ENCODE measurements at places on chromosomes 6 and 20. TPM values are rescaled to one million over a fixed set of nuclear protein-coding genes. Genes with fewer than 3 reads are reported as not detected.

- no peak for DNase-seq
Observed at GRCh38 chr6:111238464-111239119, 151.3 kb downstream of the SLC16A10 start.

DNA sequence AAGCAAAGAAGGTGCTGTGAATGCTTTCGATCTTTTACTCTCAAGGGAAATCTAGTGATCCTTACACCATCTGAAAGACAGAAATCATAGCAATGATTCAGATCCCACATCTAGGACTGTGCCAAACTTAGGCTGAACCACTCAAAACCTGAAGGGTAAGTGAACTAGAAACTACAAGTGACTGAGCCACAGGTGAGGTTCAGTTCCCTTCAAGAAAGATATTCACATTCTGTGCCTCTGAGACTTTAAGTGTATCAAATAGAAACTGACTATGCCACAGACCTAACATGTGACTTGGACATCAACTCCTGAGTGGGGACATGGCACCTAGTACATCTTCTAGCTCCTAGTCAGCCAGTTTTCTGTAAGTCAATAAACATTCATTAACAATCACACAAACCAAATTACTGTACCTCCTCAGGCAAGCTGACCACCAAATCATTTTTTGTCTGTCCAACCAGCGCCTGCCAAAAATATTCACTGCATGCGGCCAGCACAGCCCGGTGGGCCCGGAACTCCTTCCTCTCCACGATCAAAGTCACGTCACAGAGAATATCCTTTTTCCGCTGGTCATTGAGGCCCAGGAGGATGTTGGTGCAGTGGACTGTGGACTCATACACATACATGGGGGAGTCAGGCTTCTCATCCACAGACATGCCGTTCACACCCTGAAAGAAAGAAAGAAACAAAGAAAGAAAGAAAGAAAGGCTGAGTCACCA is 114.1 kb downstream of the GJA10 start:
- DNase-seq = no peak

DNA sequence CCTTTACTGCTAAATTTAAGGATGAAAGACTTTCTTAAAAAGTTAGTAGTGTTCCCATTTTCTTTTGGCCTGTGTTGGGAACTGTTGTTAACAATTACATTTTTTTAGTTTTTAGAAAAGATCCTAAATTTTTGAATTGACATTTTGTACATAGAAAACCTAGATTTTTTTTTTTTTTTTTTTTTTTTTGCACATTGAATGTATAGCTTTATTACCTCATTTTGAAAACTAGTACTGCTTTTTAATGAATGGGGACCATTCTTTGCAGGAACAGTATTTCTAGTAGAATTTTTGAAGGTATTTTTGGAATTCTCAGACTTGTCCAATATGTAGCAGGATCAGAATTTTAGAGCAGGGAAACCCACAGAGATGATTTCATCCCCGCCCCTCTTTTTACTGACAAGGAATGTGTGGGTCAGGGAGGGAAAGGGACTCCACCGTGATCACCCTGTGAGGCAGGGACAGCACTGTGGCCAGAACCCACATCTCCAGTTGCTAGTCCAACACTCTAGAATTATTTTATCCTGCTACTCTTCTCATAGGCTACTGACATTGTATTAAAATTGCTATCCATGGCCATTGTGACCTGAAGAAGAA is 154.4 kb upstream of the SUPT3H start:
- DNase-seq = no peak

DNA sequence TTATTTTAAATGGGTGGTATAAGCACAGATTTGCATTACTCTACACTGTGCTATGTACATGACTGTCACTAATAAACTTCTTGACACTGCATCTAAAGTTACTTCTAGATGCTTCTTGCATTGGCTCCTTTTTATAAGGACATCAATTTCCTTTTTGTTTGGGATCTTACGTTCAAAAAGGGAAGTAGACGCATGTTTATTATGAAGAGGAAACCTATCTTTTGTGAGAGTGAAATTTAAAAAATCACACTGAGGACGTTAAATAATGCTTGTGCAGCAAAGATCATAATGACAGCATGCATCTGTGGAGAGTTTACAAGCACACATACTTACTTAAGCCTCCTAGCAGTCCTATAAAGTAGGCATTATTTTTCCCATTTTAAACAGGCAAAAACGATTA is 479.5 kb downstream of the CD83 start:
- DNase-seq = no peak

DNA sequence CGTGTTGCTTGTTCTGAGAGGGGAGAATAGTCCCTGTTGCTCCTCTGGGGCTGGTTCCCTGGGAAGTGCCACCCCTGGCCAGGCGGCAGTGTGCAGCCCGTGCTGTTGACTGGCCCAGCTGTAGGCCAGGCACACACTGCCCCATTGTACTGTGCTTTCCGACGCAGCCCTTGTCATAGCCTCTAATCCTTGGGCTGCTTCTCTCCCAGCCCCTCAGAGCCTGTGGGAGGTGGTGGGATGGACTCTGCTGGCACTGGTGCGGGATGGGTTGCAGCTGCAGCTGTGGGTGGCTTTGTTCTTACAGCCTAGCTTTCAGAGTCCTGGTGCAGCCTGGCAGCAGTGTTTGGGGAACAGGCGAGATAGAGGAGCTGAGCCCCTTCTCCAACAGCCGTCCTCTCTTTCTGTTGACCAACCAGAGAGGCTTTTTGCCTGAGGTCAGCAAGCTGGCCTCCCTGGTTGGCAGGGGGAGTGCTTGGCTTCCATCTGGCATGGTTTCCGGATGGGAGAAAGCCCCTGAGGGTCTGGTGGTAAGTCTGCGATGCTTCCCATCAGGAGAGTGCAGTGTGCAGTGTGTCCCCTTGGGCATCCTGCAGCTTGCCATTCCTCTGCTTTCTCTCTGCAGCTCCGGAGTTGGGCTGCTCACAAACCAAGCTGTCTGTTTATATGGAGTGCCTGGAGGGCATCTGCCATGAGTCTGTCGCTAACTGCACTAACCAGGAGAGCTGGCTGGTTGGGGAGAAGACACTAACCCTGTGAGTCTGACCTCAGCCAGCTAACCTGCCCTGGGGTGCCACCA is 12.1 kb downstream of the TJAP1 start:
- no peak for DNase-seq

DNA sequence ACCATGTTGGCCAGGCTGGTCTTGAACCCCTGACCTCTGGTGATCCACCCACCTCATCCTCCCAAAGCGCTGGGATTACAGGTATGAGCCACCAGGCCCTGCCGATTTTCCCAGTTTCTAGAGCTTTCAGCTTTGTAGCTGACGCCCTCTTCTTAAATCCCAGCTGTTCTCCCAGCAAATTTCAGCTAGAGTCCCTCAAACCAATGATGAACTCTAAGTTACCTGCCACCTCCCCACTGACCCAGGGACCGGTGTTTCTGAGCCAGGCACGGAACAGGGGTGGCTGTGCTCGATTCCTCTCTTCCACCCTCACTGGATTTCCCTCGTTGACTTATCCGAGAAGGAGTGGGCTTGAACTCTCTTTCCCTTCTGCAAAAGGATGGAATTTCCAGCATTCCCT is 39.1 kb downstream of the SUN5 start:
- no peak for DNase-seq

GRCh38 chr20:25039697-25040437 is 18.1 kb downstream of the ACSS1 start:
- peak; percentile 91 for DNase-seq

DNA sequence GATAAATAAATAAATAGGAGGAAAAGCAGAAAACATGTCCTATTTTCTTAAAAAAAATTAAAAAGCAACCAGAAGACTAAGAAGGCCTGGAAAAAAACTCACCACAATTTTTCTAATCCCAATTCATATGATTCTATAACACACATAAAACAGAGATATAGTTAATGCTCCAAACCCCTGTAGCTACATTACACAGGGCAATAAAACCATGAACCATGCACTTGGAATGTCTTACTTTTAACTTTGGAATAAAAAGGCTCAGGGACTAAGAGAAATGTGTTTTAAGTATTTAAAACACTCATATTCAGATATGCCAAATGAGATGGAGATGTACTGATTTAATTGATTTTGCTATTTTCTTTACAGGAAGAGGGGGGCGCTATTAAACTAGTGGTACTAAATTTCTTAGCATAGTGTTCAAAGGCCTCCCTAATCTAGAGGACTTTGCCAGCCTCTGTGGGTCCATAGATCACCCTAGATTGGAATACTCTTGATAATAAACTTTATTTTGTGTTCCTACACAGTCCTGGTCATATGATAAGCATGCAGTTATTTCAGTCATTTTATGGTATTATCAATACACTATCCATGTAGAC is 30.3 kb upstream of the GCM1 start:
- DNase-seq = peak; percentile 88

DNA sequence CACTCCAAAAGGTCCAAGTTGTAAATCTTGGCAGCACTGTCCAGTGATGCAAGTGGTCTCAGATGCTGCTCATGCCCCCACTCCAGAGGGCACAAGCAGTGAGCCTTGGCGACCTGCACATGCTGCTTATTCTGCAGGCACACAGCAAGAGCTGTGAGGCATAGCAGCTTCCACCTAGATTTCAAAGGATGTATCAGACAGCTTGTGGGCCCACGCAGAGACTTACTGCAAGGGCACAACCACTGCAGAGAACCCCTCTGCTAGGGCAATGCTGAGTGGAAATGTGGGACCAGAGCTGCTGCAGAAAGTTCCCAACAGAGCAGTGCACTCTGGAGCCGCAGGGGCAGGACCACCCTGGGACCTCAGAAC is 26.4 kb downstream of the SDHAF4 start:
- no peak for DNase-seq

- peak; percentile 40 for DNase-seq
Observed at GRCh38 chr6:32943864-32944649, 3.2 kb upstream of the HLA-DMB start.

DNA sequence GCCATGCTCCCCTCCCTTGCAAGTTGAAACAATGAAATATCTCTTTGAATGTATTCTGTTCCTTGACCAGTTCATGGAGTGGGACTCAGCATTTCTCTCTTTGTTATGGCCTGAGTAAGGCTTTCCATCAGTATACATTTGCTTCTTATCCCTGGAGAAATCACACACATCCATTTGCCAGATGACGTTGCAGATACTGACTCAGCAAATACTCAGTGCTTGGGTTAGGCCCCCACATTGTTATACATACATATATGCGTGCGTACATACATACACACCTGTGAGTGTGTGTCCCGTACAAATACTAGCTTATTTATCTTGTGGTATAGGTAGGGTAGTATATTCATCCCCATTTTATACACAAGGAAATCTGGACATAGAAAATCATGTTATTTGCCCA is 72.4 kb downstream of the PLG start:
- no peak for DNase-seq

- DNase-seq = no peak
Observed at GRCh38 chr6:98576791-98577190, 257.6 kb upstream of the POU3F2 start.

Gene TSHZ2
- total RNA-seq = 4.3 TPM

Gene ANKRD66
- total RNA-seq = 9.4 TPM

Gene ANKRD6
- total RNA-seq = 52.7 TPM

Gene OR2H2
- total RNA-seq = 0.48 TPM

Gene TXLNB
- total RNA-seq = 3.9 TPM

Gene ZNF831
- total RNA-seq = 0.96 TPM

Gene DEF6
- total RNA-seq = 8.9 TPM

Gene ARG1
- 8.9 TPM for total RNA-seq

Gene DEK
- total RNA-seq = 187 TPM

Gene CYP39A1
- total RNA-seq = 11.8 TPM

Gene BPIFA1
- not detected for total RNA-seq

Gene PTPN1
- 22.1 TPM for total RNA-seq
